ENCODE measurements at places on chromosomes 6 and 20.

DNA sequence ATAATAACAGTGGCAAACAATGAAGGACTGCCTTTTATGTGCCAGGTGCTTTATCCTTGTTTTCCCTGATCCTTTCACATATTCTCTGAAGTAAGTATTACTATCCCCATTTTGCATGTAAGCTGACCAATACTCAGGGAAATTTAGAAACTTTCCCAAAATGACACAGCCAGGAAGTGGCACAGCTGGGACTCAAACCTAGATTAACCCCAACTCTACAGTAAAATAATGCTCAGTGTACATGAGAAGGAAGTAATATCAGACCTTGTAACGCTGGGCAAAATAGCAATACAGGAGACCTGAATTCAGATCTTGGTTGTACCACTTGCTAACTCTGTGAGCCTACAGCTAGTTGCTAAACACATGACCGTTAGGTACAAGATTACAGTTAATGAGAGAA lies 26.8 kb upstream of the NRSN1 start:
- DNase-seq = no peak

DNA sequence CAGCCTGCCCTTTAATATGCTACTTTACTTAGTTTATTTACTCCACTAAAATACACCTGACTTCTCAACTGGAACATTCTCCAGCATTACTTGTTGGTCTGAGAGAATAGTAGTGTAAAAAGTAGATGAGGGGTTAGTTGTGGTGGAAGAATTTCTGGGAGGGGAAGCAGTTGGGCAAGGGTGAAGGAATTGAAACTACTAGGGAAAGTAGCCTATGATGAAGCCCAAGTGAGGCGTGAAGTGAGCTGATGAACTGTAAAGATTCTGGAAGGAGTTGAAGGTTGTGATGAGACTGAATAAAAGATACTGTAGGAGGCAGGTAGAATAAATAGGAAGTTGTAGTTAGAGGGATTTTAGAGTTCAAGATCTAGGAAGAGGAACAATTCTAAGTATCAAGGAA lies 72.5 kb downstream of the ITCH start:
- no peak for DNase-seq

DNA sequence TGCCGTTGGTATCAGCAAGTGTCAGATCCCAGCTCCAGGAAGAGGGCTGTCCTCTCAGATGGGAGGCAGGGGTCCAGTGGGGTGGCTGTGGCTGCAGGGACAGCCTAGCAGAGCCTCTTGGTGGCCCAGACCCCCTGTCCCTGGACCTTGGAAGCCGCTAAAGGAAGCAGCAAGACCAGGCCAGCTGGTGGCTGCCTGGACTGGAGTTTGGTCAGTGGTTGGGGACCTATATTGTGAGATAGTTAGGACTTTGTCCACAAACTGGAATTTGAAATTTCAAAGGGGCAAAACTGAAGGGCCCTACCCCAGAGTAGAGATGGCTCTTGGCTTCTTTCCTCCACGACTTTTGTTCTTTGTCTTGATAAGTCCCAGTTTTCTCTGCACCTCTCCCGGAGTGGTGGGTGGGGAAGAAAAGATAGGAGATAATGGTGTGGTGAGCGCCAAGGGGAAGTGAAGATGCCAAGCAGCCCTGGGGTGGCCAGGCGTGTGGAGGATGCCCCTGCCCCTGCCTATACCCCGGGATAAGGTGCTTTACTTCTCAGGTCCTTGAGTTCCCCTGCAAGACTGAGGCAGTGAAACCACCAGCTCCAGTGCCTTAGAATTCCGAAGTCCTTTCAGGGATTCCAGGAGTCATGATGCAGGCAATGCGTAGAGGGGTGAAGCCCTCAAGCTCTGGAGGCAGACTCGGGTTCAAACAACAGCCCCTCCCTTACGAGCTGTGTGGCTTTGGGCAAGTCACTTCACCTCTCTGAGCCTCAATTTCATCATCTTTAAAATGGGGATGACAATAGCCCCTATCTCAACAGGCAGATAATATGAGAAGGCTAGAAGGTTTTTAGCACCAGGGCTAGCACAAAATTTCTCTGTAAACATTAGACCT lies 40.2 kb downstream of the HNF4A start:
- DNase-seq = no peak

DNA sequence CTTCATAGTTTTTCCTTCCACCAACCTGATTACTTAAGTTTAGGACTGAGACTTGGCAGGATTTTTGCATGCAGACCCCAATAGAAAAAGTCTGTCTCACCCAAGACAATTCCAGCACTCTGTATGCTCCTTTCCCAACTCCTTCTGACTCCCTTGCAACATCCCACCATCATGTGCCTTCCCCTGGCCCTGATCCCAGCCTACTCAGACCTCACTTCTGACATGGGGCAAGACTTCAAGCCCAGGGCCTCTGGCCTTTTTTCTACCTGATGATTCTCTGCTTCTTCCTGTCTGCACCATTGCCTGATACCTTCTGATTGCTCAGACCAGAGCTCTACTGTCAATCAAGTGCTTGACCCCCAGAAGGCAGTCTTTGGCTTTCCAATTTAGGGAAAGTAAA lies 96.6 kb downstream of the HAO1 start:
- DNase-seq = no peak

DNA sequence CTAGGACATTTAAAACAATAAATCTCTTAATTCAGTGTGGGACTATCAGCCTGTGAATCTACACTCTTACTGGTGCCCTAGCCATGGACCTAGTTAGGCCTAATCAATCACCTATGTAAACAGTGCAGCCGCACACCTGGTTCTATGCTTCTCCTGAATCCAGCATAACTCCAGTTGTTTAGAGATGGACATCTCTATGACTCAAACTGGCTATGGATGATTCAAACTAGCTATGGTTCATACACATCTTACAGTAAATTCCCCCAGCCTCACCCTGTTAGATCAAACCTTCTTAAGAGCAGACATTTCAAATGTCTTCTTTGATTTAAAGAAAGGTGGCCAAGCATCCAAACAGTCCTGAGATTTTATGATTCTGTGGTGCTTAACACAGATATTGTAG lies 34.7 kb downstream of the SLC35B3 start:
- no peak for DNase-seq

GRCh38 chr6:107539409-107539808 lies 49.5 kb downstream of the SOBP start:
- DNase-seq = no peak

- no peak for DNase-seq
Measured at GRCh38 chr6:81166770-81167169, 585.7 kb downstream of the TENT5A start.

- peak; percentile 88 for DNase-seq
Measured at GRCh38 chr6:27753668-27754407, 158.4 kb downstream of the OR2B2 start.

- no peak for DNase-seq
Measured at GRCh38 chr6:53279293-53279692, 69.5 kb downstream of the ELOVL5 start.

GRCh38 chr20:8454137-8454712 lies 322.2 kb downstream of the PLCB1 start:
- no peak for DNase-seq

DNA sequence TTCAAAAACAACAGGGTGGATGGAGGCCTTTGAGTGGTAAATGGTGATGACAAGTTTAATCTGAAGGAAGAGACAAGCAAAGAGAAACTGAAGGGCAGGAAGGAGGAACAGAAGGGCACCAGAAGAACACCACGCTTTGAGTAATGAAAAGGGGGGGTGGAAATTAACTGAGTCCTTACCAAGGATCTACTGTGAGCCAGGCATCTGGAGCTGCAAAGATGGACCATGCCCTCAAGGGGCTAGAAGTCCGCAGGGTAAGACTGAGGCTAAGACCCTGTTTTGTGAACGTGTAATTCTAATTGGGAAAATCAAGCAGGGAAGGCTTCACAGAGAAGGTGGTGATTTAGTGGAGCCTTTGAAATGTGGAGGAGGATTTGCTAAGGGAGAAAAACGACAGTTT lies 1.6 kb downstream of the NDRG3 start:
- no peak for DNase-seq

GRCh38 chr20:57240581-57241362 lies 25.7 kb downstream of the BMP7 start:
- no peak for DNase-seq

DNA sequence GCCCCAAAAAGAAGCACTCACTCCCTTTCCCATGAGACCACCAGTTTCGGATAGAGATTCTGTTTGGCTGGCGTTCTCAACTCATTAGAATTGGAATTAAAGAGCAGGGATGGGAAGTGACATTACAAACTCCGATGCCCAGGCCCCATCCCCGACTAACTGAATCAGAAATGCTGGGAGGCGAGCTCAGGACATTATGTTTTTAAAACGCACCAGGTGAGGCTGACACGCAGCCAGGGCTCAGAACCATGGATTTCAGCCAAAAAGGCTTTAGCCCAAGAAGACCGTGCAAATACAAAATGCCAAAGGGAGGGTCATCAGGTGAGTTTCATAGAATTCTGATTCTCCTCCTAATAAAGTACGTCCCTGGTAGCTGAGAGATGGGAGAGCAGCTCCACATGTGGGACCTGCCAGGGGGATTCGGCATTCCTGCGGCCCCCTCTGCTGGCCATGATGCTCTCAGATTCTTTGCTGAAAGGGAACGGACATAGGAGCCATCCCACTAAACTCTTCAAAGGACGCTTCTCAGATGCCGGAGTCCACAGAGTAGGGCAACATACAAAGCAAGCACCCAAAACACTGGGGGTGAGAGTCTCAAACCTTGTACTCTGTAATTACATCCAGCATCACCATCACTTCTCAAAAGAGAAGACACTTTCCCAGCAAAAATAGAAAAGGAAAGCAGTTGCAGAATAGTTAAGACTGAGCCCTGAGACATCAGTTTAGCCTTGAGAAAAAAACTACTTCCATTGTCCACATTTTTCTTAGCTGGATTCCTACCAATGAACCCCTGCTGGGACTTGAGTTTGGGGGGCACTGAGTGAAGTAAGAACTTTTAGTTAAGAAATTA lies 205.2 kb downstream of the BMP7 start:
- DNase-seq = peak; percentile 81

DNA sequence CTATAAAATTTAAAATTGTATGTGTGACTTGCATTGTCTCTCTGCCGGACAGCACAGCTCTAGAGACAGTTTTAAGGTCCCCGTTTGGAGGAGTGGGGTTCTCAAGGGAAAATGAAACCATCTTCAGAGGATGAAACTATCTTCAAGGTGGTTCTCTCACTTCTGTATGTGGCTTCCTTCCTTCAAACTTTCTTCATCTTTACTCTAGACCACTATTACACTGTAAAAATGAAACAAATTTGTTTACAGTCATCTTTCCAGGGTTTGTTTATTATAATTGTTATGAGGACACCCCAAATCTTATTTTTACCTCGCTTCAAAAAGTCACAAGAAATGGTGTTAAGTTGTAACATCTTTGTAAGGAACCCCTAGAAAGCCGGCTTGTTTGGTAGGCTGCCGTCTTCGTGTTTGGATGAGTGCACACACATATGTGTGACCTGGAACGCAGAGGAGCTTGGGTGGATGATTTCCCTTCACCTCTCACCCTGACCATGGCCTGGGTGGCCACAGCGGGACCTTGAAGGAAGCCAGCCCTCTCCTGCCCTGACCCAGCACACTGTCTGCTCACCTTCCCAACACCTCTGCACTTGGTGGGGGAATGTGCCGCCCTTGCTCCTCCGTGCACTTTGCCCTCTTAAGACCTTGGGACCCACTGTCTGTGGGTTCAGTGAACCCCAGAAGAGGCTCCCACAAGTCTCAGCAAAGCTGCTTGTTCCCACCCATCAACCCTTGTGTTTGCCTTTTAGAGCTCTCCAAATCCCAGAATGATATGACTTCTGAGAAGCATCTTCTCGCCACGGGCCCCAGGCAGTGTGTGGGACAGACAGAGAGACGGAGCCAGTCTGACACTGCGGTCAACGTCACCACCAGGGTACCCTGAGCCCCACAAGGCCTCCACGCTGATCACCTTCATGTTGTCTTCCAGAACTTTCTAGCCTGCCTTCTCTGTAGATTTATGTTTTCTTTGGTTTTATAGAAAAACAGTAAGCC lies 67.8 kb downstream of the SYTL3 start:
- no peak for DNase-seq

DNA sequence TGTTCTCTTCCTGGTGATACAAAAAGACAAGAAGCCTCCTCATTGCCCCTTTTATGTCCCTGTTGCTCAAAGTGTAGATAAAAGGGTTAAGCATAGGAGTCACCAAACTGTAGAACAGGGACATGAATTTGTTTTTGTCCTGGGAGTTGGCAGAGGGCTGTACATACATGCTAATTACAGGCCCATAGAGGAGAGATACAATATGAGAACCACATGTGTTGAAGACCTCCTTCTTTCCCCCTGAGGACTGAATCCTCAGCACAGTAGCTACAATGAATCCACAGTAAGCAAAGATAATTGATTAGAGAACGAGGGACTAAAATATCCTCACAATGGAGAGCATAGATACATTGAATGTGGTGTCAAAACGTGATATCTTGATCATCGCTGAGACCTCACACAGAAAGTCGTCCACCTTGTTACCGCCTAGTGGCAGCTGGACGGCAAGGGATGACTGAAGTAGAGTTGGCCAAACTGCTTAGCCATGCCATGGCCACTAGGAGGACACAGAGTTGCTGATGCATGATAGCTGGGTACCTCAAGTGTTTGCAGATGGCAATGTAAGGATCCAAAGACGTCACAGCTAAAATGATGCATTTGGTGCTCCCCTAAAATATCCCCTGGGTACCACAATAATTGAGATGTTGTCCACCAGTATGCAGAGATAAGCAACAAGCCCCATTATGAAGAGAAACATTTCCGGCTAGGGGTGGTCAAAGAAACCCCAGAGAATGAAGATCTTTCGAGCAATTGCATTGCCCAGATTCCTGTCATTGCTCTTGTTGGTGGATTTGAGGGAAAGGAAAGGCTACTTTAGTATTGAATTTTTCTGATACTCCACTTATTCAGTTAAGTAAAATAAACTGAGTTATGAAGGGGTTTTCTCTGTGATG lies 15.0 kb downstream of the OR2B3 start:
- DNase-seq = peak; percentile 66

- DNase-seq = no peak
Measured at GRCh38 chr20:58277578-58278472, 31.7 kb upstream of the RAB22A start.

- DNase-seq = no peak
Measured at GRCh38 chr20:59412181-59412580, 111.8 kb downstream of the EDN3 start.

- peak; percentile 90 for DNase-seq
Measured at GRCh38 chr6:26216886-26217713, 129.9 kb downstream of the HFE start.

DNA sequence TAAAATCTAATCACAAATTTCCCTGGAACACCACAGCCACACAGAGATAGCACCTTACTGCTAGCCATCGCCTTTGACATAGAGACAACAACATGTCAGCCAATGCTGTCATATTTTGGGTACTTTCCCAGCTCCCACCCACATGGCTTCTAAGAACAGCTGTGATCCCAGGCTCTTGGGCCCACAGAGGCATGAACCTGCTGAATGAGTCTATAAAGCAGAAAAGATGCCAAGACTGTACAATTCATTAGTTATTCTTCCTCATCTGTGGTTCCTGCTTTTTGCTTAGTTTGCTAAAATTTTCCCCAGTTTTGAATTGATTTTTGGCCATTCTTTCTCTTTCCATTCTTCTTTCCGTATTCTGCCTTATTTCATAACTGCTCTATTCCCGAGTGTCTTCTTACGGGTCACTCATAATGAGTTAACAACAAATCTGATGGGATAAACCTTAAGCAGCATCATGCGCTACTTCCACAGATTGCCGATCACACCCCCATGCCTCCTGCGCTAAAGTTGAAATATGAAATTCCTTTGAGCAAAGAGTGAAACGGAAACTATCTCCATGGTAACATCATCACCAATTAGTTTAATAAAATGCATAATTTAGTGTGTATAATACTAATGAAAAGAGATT lies 327.3 kb upstream of the HSF2 start:
- no peak for DNase-seq

GRCh38 chr6:52546192-52546591 lies 30.7 kb downstream of the TRAM2 start:
- no peak for DNase-seq

Measured in ecto neural progenitor cell (in vitro differentiated cells).